Glutamatergic neuron (in vitro differentiated cells): ENCODE measurements at places on chromosomes 6 and 20.

- no peak for DNase-seq
These were observed 81.9 kb downstream of the MDGA1 start for GRCh38 chr6:37615564-37616340.

- DNase-seq: no peak
These were observed 4.1 kb downstream of the PRR18 start for GRCh38 chr6:166304106-166304505.

DNA sequence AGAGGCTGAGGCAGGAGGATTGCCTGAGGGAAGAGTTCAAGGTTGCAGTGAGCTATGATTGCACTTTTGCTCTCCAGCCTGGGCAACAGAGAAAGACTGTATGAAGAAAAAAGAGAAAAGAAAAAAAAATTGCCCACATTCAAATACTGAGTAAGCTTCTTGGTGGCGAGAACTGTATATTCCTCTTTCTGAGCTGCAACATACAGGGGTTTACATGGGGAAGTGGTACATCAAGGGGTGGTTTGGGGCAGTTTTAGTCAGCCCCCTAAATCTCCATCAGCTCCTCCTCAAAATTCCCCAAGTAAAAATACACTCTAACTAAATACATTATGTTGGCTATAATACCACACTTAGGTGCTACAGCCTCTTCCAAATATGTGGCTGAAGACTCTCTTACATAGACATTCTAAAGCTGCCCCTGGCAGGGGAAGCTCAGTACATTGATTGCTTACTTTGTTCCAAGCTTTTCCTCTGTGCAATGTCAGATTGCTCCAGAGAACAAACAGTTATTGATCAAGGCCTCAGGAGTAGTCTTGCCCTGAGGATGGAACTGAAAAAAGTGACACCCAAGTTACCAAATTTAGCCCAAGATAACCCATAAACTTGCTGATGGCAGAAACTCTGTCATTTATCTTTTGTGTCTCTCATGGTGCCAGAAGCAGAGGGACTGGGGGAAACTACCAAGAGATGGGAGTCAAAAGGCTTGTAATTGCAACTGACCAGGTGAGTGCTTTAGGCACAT lies 107.4 kb upstream of the RIPOR2 start:
- no peak for DNase-seq

GRCh38 chr6:54716010-54716409 lies 130.6 kb upstream of the FAM83B start:
- DNase-seq: no peak
